ENCODE measurements at places on chromosomes 2 and 18.

DNA sequence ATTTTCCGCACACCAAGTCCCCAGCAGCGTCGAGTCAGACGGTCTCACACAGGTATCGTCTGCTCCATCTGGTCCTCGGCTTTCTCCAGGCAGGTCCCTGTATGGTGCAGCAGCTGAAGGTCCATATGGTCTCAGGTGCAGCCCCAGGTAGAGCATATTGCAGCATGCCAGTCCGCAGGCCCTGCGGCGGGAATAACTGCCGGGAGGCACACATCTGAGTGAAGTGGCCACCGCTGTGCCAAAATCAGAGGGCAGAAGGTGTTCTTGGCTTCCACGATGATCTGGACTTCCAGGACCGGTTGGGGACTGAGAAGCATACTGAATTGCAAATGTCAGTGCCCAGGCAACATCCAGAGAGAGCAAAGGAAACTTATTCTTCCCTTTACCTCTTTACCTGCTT is 320.3 kb downstream of the RNF144A start:
- no peak for DNase-seq

- no peak for DNase-seq
Observed at GRCh38 chr2:171791361-171791760, 102.7 kb downstream of the SLC25A12 start.

- peak; percentile 67 for DNase-seq
Observed at GRCh38 chr2:23596316-23596885, 211.4 kb downstream of the KLHL29 start.

DNA sequence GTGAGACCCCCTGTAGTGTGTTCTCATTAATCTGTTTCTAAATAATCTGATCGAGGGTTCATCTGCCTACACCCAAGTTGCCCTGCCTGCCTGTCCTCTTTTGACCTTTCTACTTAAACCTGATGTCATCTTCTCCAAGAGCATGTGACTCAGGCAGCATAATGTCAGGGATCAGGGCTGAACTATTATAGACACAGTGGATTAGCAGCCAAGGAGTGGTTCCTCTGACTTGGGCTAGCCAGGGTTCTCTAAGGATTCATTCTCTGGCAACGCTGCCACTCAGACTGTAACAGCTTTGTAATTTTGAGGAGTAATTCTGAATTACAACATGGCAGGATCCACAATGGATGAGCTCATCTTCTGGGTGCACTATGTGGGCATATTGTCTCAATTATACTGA is 124.0 kb downstream of the MDH1 start:
- no peak for DNase-seq

GRCh38 chr18:70499218-70499691 is 210.4 kb downstream of the SOCS6 start:
- DNase-seq: no peak

GRCh38 chr2:207285473-207285815 is 119.7 kb upstream of the KLF7 start:
- DNase-seq: no peak
